ENCODE measurements at places on chromosomes 11 and 22. TPM values are rescaled to one million over a fixed set of nuclear protein-coding genes. Genes with fewer than 3 reads are reported as not detected.

GRCh38 chr11:34565417-34566207 lies 52.0 kb upstream of the ELF5 start:
- H3K27me3 ChIP-seq, result no peaks in the 10 kb centered on the region
- H3K27ac ChIP-seq, result no peak overlapping the region
- DNase-seq, result no peak
- no peaks in the 10 kb centered on the region for H3K4me1 ChIP-seq
- no peaks in the 10 kb centered on the region for H3K36me3 ChIP-seq

SCN3B gene
- total RNA-seq, result 0.16 TPM

DERL3 gene
- 3.9 TPM for total RNA-seq

GRCh38 chr11:10426475-10426874 lies 28.6 kb upstream of the AMPD3 start:
- DNase-seq, result no peak
- no peaks in the 10 kb centered on the region for H3K36me3 ChIP-seq
- no peak overlapping the region for H3K4me3 ChIP-seq
- no peaks in the 10 kb centered on the region for H3K4me1 ChIP-seq

ACRV1 gene
- total RNA-seq, result not detected

FXYD6 gene
- 28.6 TPM for total RNA-seq

DNA sequence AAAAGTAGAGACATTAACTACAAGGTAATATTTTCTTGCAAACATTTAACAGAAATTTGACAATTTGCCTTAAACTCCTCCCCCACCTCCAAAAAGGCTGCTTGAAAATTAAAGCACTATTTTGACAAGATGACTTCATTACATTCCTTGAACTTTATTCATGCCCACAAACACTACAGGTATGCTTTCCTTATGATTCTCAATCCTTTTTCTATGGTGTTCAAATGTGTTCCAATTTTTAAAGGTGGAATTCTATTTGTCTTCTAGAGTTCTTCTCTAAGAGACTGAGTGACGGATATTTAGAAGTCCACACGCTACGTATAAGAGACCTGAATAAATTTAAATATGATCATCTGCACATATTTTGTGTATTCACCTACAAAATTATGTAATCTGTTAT lies 69.4 kb downstream of the MRTFA start:
- H3K27me3 ChIP-seq, result no peaks in the 10 kb centered on the region
- H3K4me1 ChIP-seq, result peaks cover 3% of the 10 kb centered on the region
- H3K36me3 ChIP-seq, result no peaks in the 10 kb centered on the region

DNA sequence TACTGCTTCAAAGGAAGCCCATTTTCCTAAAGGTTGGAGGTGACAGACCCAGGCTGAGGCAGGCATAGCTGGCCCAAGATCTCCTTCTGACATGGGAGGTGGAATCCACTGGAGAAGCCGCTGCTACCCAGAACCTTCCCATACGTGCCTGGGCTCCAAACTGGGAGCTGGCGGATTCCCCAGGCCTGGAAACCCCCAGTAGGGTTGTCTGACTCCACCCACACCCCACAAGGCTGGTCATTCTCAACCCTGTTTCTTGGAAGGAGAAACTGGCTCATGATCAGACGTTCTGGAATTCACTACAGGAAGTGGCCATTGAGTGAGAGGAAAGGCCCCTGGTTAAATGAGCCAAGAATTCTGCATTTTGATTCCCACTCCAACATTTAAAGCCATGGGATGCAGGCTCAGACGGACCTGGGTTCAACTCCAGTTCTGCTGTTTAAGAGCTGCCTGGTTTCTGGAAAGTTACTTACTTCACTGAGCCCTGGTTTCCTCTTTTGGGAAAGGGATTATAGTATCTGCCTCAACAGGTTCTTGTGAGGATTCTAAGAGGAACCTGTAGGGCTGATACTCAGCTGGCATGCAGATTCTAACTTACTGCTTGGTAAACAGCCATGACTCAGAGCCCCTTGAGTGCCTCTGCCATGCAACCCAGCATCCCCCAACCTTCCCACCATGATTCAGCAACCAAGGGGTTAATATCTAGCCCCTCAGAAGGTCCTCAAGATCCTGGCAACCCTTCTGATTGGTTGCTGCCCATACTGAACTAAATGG lies 19.4 kb upstream of the TSKU start:
- DNase-seq, result peak; percentile 81
- no peak overlapping the region for H3K27ac ChIP-seq
- H3K4me1 ChIP-seq, result no peaks in the 10 kb centered on the region
- H3K36me3 ChIP-seq, result no peaks in the 10 kb centered on the region

- no peak overlapping the region for H3K4me3 ChIP-seq
- peak; percentile 24 for DNase-seq
- H3K27ac ChIP-seq, result no peak overlapping the region
- no peaks in the 10 kb centered on the region for H3K36me3 ChIP-seq
Measured at GRCh38 chr22:46033256-46034200, 56.6 kb upstream of the WNT7B start.

MDK gene
- 11.8 TPM for total RNA-seq

- H3K36me3 ChIP-seq, result no peaks in the 10 kb centered on the region
- H3K4me3 ChIP-seq, result no peak overlapping the region
- no peak overlapping the region for H3K27ac ChIP-seq
- H3K27me3 ChIP-seq, result no peaks in the 10 kb centered on the region
Measured at GRCh38 chr11:434496-434895, 7.3 kb downstream of the ANO9 start.

- peak; percentile 55 for DNase-seq
- no peaks in the 10 kb centered on the region for H3K36me3 ChIP-seq
Measured at GRCh38 chr22:12601870-12602779, 2925.9 kb upstream of the OR11H1 start.

- no peak for DNase-seq
- no peaks in the 10 kb centered on the region for H3K27me3 ChIP-seq
- no peaks in the 10 kb centered on the region for H3K36me3 ChIP-seq
- H3K4me3 ChIP-seq, result no peak overlapping the region
Measured at GRCh38 chr22:27264184-27264583, 537.4 kb downstream of the MN1 start.

PHOX2A gene
- not detected for total RNA-seq

DNA sequence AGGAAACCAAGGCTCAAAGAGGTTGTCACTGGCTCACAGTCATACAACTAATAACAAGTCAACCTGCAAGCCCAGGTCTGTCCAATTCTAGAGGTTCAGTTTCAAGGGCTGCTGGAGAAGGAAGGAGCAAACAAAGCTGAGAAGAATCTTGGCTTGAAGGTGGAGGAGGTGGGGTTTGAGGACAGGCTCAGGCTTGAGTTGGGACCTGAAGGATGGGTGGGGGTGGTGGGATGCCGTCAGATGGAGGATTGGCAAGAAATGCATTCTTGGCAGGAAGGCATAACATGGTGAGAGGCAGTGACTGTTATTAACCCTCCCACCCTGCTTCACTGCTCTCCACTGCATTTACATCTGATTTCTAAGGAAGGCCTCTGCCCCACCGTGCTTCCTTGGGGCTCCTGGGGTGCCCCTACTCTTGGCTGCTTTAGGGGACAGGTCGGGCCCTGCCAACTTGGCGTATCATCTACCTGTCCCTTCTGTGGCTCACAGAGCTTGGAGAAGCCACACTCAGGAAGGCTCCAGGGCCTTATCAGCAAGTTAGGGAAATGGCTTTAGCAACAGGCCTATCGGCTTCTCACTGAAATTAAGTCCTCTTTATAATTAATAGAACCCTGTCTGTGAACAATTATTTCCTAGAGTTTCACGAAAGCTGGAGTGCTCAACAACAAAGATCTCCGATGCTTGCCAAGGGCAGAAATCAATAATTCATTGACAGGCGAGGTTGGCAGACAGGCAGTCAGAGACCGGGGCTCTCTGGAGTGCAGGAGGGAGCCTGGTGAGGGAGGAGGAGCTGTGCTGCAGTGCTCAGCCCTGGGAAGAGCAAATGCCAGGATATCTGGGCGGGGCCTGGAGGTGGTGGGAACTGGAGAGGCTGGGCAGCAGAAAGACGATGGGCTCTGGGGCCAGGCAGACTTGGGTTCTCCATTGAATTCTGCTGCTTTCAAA lies 84.9 kb upstream of the NARS2 start:
- peaks cover 1% of the 10 kb centered on the region for H3K36me3 ChIP-seq
- H3K27ac ChIP-seq, result no peak overlapping the region
- H3K4me3 ChIP-seq, result no peak overlapping the region
- H3K27me3 ChIP-seq, result no peaks in the 10 kb centered on the region

DNA sequence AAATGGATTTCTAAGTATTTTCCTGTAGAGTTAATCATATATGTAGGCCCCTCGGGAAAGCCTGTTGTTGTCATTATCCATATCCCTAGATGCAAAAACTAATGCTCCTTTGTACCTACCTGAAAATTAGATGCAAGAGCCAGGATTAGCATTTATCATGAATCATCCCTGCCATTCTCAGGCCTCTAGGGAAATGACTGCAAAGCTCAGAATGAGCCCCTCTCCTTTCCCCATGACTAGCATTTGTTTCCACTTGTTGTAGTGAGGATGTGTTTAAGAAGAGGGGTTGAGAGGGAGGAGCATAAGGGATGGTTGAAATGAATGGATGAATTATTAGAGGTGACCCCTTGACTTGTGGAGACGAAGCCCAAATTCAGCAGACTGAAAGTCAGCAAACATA lies 537.9 kb downstream of the NTM start:
- no peaks in the 10 kb centered on the region for H3K27me3 ChIP-seq
- no peak overlapping the region for H3K4me3 ChIP-seq
- no peak for DNase-seq
- H3K36me3 ChIP-seq, result no peaks in the 10 kb centered on the region
- no peaks in the 10 kb centered on the region for H3K4me1 ChIP-seq
- H3K27ac ChIP-seq, result no peak overlapping the region

DNA sequence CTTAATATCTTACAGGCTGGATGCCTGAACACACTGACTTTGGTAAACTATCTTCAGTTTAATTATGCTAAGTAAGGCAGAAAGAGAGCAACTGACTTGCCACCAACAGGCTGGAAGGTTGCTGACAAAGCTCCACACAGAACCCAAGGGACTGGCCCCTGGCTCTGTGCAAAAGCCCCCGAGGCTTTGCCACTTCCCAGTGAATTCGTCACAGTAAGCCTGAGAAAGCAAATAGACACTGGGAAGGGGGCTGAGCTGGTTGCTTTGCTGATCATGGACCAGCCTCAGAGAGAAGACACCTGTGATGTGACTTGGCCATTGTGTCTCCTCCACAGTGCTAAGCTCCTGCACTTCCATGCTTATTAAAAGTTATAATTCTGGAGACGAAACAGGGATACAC lies 91.7 kb downstream of the BLID start:
- H3K27me3 ChIP-seq, result no peaks in the 10 kb centered on the region
- no peaks in the 10 kb centered on the region for H3K36me3 ChIP-seq
- no peak overlapping the region for H3K4me3 ChIP-seq

- H3K4me3 ChIP-seq, result peak overlapping the region; percentile 77
- no peak overlapping the region for H3K27ac ChIP-seq
- DNase-seq, result no peak
- no peaks in the 10 kb centered on the region for H3K36me3 ChIP-seq
Measured at GRCh38 chr11:64285885-64286800, 495 bp downstream of the GPR137 start.

DNA sequence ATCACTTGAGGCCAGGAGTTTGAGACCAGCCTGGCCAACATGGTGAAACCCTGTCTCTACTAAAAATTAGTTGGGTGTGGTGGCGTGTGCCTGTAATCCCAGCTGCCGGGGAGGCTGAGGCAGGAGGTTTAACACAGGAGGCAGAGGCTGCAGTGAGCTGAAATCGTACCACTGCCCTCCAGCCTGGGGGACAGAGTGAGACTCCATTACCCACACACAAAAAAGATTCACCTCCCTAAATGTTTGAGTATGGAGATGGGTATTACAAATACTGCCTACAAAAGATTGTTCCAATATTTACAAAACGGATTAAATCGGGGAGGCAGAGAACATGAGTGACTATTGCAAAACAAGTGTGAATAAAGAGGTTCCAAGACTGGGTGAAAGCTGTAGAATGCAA lies 98.3 kb downstream of the PICALM start:
- H3K36me3 ChIP-seq, result no peaks in the 10 kb centered on the region
- no peak for DNase-seq
- H3K4me3 ChIP-seq, result no peak overlapping the region
- no peaks in the 10 kb centered on the region for H3K27me3 ChIP-seq
